ENCODE measurements at places on chromosomes 7 and 10.

DNA sequence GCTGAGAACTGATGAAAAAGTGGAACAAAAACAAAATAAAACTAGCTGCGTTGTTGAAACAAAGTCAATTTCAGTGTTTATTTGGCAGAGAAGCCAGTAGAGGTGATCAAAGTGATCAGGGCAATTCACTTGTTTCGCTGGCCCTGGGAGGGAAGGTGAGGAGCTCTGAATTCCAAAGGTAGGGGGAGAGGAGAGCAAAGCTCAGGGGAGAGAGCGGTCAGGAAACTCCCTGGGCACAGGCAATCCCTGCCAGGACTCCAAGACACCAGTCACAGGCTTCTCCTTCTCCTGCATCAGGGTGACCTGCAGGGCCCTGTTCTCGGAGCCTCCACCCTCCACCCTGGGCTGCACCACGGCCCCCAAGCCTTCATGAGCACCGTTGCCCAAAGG lies 6.8 kb upstream of the KIAA1217 start:
- no peak for DNase-seq

DNA sequence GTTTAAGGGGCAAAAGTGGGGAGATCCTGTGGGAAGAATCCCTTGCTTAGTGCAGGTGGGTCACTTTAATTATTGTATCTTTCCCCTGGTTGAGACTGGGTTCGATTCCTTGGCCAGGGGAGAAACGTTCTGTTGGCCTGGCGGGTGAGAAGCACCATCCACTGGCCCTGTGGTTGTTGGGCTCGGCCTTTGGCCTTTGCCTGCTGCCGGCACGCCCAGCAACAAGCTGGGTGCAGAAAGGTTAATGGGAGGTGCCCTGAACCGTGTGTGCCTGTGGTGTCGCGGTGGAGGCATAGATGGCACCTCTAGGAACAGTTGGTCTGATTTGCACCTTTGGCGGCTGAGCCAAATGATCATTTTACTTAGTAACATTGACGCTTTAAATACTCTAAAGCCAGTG lies 363.6 kb upstream of the CNTNAP2 start:
- no peak for DNase-seq

DNA sequence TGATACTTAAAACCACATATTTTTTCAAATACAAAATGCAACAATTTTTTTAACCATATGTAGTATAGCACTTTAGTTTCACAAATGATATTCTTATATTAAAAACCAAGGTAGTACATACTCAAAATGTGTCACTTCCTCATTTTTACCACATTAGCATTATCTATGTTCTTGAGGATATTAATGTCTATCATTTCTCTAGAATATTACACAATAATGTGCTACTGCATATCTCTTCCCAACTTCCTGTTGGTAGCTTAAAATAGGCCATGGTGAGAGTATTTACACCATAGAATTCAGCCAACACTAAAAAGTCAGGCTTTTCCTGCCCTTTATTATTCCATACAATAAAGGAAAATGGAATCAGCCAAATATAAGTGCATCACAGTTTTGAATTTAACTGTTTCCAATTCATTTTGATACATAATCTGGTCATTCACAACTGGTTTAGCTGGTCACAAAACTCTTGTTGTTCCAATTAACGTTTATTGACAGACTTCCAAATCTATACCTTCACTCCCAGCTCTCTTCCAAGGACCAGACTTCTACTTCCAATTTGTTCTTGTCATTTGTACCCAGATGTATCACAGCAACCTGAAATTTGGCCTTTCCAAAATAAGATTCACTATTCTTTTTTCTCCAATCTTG lies 20.0 kb upstream of the LRRC17 start:
- no peak for DNase-seq

DNA sequence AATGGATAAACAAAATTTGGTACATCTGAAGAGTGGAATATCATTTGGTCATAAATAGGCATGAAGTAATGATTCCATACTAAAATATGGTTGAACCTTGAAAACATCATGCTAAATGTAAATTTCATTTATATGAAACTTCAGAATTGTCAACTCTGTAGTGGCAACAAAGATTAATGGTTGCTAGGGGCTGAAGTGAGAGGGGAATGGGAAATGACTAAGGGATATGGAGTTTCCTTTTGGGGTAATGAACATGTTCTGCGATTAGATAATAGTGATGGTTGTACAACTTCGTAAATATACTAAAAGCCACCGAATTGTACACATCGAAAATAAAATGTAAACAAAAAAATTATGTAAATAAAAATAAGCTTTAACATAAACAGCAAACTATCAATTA lies 384.1 kb upstream of the STEAP1 start:
- DNase-seq = no peak

- DNase-seq = no peak
These were observed 1065.4 kb downstream of the SORCS3 start for GRCh38 chr10:105706281-105707026.

DNA sequence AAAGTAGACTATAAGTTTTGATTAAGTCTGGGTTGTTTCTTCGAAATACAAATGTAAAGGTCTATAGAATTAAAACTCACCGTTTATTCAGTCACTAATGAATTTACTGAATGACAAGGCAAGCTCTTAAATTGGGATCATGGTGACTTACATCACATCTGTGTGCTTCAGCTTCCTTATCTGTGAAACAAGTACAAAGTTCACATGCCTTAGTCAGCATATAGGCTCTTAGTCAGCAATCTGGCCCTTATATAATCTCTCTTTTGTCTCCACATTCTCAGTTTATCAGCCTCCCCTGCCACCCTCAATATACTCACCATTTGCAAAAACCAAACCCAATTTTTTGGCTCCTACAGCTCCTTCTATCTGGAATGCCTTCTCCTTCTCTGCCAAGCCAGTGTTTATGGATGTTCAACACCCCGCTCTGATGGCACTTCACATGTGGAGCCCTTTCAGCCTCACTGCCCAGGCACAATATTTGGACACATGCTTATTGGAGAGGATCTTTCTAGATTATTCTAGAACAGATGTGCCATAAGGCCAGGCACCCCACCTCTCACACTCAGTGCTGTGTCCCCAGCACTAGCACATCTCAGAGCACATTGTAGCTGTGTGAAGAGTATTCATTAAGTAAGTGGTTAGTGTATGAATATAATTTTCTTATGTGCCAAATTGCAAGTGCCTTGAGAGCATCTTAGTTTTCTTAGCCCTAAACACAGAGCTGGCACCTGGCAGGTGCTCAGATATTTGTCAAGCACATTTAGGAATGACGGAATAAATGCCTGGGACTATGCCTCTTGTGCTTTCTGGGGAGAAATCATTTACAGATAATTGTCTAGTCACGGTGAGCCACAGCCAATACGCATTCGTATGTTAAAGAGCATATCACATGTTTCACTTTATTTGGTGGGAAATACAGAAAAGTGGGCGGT lies 9.8 kb upstream of the LAMB1 start:
- DNase-seq = no peak

DNA sequence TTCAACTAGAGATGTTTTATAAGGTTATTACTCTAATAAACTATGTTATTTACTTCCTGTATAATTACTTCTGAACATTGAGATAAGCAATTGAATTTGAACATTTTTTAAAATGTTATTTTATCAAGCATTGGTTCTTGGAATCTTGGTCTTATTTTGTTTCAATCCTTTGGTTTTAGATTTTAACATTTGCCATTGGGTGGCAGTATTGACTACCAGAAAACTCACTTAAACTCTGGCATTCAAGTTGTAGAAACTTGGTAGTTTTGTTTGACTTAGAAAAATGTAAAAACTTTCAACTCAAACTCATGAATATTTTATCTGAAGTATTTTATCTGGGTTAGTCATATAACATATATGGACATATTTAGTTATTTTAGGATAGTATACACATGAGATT lies 48.1 kb downstream of the ATRNL1 start:
- no peak for DNase-seq

DNA sequence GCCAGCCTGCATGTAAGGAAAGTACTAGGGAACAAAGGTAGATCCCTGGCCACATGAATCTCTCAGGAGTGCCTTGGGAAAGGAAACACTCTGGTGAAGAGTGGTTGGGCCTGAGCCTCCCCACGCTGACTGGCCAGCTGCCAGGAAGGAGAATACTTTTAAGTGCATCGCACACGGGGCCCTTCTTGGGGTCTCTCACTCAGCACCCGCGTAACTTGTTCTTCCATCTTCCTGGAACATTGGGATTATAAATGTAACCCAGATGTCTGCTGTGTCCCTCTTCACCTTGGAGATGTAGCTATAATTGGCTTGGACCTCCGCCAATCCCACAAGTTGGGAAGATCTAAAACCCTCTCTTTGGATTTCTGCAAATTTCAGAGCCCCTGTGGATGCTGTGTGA lies 4.4 kb upstream of the GLI3 start:
- DNase-seq = no peak

GRCh38 chr10:111360260-111360925 lies 283.6 kb downstream of the ADRA2A start:
- DNase-seq = no peak

DNA sequence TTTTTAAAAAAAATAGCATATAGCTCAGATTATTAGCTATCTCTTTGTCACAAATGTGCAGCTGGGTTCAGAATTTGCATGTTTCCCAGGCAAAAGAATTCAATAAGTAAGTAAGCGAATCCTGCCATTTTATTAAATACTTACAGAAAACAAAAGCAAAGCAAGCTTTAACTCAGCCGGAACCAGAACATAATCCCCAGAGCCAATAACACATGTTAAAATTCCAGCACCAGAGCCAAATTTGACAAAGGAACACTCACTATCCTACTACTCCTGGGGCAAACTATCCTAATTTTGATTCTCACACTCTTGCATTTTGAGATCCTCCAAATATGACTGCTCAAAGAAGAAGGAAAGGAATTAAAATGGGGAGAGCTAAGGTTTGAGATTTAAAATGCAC lies 32.6 kb downstream of the LRRTM3 start:
- no peak for DNase-seq

- DNase-seq = no peak
These were observed 180.0 kb downstream of the GFRA1 start for GRCh38 chr10:116093031-116093430.

DNA sequence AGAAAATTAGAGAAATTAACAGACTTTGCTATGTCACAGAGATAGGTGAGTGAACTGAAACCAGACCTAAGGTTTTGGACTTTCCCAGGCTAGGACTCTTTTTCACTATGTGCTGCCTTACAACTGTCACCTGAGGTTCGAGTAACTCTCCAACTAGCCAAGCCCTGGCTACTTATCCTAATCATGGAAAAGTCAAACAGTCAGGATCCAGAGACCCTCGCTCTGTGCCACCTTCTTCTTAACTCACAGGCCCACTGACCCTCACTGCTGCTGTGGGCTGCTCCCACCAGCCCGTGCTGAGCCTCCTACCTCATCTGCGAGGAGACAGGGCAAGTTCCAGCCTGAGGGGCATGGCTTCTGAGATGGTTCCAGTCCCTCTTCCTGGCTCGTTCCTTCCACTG lies 211.4 kb upstream of the KLF14 start:
- no peak for DNase-seq

GRCh38 chr10:32349968-32350738 lies 3.2 kb upstream of the EPC1 start:
- no peak for DNase-seq

DNA sequence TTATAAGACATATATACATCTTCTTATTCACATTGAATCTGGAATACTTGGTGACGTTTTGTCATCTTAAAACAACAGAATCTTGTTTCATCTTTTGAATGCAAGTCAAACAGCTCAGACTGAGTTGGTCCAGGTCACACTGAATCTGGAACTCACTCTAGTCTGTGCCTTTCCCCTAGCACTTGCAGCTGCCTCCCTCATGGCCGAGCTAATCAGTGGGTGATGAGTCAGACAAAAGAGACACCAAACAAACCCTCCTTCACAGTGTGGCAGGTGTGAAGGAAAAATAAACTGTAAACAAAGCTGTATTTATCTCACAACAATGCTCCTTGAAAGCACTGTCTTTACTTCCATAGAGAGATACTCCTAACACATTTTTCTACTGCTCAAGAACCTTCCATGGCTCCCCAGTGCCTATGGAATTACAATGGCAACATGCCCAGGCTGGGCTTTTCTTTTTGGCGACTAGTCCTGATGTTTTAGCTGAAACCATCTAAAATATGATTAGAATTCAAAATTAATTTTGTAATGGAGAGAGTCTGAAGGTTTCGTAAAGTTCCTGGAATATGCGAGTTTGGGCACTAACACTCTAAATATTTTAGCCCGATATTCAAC lies 140.0 kb downstream of the ZNF365 start:
- no peak for DNase-seq

DNA sequence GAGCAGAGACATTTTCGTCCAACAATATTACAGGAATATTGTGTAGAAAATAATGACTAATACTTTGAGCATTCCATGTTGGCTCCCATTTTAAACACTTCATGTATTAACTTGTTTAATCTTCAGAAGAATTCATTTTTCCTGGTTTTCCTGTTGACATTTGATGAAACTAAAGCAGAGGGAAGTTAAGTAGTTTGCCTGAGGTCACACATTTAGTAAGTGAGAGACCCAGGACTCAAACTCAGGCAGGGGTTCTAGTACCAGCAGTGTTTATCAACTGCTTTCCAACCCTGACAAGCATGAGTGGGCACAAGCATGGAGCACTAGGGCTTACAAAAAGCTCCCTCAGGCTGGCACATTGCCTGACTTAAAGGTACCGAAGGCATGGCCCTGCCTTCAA lies 719.1 kb downstream of the AUTS2 start:
- no peak for DNase-seq

DNA sequence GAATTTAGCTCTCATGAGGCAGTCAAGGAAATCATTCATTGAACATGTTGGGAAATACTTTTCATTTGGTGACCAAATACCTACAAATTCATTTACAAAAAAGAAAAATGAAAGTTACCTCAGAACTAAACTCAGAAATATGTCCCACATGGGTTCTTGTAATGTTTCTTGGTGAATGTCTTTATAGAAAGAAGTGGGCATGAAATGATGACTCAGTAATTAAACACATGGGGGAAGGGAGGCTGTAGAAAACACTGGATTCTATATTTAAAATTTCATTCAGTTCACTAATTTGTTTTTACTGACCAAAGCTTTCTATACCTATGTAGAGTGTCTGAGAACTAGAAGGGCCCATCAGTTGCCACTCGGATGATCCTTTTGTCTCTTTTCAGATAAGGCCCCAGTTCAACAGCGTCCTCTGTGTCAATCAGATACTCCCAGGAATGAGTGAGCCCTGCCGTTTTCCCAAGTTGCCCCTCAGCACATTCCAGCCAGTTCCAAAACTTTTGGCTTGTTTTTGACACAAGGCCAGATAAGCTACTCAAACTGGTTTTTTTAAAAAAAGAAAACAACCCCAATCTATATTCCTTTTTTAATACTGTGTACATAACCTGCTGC lies 49.3 kb upstream of the AGBL3 start:
- DNase-seq = no peak

DNA sequence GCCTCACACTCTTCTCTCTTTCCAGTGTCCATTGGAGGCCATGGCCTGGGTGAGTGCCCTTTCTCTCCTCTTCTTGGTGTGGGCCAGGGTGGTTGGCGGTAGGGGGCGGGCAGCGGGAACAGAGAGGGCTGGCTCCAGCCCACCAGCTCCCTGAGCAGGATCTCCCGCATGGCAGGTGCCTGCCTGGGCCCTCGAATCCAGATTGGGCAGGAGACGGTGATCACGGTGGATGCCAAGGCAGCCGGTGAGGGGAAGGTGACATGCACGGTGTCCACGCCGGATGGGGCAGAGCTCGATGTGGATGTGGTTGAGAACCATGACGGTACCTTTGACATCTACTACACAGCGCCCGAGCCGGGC lies 13.5 kb upstream of the ATP6V1F start:
- no peak for DNase-seq

- no peak for DNase-seq
These were observed 83.1 kb downstream of the MRPL32 start for GRCh38 chr7:43015301-43015700.

Data from T follicular helper cell (primary cell).